Urothelium cell line (cell line): ENCODE measurements at places on chromosomes 6 and 20.

GRCh38 chr6:4928426-4928825 lies 75.4 kb downstream of the RPP40 start:
- DNase-seq, result no peak

DNA sequence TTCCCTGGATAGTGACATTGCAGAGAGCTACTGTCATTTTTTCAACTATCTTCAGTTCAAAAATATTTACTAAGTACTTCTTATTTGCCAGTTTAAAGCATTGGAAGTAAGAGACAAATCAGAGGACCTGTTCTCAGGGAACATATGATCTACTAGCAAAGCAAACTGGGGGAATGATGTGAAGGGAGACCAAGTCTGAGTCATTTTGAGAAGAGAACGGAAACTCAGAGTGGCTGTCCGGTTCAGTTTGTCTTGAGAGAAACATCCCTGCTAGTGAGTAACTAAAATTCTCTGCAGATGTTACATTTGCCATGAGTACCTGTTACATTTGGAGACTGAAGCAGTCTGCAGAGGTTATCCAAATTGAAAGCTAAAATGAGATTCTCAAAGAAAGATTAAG lies 118.3 kb downstream of the KCNQ5 start:
- DNase-seq, result no peak

DNA sequence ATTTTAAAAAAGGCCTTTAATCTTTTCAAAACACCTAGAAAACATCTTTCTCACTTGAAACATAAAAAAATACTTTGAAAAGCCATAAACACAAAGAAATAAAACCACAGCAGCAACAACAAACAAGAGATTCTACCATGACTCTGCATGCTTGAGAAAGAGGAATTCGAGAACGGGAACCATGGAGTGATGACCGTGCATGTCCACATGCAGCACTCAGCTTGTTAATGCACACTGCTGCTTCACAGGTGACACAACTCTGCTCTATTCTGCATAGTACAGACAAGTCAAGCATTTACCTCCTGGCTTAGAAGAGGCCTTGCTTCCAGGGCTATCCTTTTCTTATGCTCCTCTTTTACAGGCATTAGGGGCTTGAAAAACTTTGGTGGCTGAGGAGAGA lies 64.9 kb upstream of the NUP153 start:
- DNase-seq, result no peak

GRCh38 chr6:144590532-144590931 lies 305.4 kb downstream of the UTRN start:
- DNase-seq, result no peak

DNA sequence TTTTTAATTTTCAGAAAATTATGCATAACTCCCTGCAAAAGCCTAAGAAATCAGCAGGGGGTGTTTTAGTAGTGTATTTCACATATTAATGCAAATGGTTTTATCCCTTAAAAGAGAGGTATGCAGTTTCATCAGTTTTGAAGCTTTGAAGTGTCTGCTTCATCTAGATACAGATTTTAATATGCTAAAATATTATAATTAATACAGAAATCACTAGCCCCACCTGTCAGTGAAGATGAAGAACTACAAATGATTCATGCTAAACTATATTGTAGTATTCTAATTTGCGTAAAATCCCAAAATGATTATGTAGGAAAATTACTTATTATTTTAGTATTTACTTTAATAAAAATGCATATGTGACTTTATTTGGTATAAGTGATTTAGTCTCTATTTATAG lies 2.9 kb upstream of the TFB1M start:
- DNase-seq, result no peak

DNA sequence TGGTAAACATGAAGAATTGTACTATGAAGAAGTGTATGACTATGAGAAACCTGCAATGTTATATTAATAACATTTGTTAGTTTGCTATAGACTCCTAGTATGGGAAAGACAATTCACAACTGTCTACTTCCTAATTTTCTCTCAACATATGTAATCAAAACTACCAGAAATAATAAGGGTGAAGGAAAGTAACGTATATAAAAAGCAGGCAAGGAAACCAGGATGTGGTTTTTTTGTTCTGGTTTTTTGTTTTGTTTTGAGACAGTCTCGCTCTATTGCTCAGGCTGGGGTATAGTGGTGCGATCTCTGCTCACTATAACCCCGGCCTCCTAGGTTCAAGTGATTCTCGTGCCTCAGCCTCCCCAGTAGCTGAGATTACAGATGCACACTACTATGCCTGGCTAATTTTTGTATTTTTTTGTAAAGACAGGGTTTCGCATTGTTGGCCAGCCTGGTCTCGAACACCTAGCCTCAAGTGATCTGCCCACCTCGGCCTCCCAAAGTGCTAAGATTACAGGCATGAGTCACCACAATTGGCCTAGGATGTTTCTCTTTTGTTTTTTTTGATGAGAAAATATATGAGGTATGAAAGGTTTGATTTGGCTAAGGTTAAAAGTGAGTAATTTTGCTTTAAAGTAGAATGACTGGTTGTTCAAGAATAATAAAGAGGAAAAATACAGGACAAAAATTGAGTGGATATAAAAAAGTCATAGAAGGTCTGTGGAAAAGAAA lies 83.1 kb downstream of the PTCHD4 start:
- DNase-seq, result no peak

GRCh38 chr6:20252311-20252710 lies 40.0 kb upstream of the MBOAT1 start:
- no peak for DNase-seq

DNA sequence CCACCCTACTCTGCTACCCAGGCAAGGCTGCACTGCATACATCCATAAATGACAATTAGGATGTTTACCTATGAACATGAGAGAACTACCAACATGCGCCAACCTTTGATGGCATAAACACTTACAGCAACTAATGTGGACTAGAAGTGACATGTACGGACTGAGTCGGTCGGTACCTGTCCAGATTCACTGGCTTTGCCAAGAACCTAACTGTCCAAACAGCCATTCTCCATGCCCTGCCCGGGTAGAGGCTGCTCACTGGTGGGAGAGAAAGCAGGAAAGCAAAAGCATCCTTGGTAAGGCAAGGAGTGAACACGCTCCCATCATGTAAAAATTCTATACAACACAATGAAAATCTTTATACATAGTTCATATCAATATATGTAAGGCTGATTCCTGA lies 30.0 kb downstream of the SYNDIG1 start:
- no peak for DNase-seq
